ENCODE measurements at places on chromosomes 12 and 14.

GRCh38 chr12:3119756-3120601 lies 42.8 kb downstream of the TSPAN9 start:
- no peak for DNase-seq

GRCh38 chr14:44420226-44420625 lies 86.9 kb downstream of the FSCB start:
- DNase-seq, result no peak

- DNase-seq, result no peak
These were observed 134.0 kb downstream of the TMEM117 start for GRCh38 chr12:43969882-43970281.

DNA sequence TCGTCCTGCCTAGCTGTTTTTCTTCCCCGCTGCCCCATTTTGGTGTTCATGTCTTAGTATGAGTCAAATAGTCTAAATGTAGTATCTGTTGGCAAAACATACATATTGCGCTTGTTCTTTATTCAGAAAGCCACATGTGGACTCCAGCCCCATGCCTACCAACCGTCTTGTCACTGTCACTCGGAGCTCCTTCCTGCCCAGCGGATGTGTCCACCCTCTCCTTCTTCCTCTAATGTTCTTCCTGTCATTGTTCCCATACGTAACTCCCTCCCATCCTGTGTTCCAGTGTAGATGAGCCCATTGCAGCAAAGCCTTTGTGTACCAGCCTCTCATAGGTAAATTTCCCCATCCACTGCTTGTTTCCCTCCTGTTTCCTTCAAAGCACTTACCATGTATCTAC lies 120.5 kb downstream of the TMX1 start:
- DNase-seq, result no peak

GRCh38 chr12:3097186-3097804 lies 20.1 kb downstream of the TSPAN9 start:
- DNase-seq, result no peak

GRCh38 chr14:99938376-99938775 lies 126.8 kb upstream of the EVL start:
- DNase-seq, result no peak

DNA sequence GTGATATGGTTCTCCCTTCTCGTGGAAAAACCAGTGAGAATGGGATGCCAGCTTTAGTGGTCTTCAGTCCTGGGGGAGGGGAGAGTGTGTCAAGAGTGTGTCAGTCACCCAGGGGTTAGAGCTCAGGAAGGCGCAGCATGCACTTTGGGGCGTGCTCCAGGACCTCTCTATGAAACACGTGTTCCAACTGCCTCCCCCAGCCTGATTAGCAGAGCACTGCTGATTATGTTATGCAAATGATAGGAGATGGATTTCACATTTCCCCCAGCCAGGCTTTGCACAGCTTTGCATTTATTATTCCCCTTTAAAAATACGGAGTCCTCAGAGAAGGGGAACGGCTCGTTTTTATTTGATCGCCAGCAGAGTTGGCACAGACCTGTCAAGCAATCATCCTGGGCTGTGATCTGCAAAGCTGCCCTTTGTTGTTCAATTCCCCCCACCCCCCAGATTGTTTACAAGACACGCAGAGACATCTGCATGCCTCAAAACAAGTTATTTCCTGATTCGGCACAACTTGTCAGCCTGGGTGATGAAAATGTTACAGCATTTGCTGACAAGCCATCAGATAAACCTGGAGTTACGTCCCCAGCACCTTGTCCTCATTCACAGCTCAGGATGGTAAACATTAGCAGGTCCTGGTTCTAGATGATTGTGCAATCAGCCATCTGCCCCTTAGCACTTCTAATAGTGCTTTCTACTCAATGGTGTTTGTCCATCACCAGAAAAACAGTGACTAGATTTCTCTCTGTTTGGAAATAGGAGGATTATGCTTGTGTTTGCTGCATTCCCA lies 196.5 kb downstream of the NOVA1 start:
- DNase-seq, result no peak

DNA sequence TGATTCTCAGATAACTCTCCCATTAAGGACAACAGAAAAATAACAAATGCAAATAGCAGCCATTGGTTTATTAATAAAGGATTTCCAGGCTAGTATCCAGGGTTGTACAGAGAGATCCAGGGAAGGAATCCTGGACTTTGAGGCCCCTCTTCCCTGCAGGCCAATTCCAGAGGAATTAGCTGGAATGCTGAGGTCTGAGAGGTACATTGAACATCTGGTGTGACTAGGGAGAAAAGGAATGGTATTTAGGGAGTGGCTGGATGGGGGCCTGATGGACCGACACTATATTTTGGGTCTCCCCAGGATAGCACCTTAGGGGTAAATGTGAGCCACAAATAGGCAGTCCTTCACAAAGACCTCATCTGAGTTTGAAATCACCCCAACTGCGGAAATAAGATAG lies 924.5 kb downstream of the AACS start:
- no peak for DNase-seq

DNA sequence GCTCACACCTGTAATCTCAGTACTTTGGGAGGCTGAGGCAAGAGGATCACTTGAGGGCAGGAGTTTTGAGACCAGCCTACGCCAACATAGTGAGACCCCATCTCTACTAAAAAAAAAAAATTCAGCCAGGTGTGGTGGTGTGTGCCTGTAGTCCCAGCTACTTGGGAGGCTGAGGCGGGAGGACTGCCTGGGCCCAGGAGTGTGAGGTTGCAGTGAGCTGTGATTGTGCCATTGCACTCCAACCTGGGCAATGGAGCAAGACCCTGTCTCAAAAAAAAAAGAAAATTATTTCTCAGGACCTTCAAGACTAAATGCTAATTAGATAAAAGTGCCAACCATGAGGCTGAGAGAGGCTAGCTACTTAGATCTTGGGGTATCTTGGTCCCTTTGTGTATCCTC lies 23.5 kb downstream of the OTUB2 start:
- no peak for DNase-seq

GRCh38 chr12:28172434-28173030 lies 17.7 kb upstream of the CCDC91 start:
- no peak for DNase-seq

- DNase-seq, result no peak
These were observed 4.7 kb upstream of the SPTSSA start for GRCh38 chr14:34466691-34467090.

DNA sequence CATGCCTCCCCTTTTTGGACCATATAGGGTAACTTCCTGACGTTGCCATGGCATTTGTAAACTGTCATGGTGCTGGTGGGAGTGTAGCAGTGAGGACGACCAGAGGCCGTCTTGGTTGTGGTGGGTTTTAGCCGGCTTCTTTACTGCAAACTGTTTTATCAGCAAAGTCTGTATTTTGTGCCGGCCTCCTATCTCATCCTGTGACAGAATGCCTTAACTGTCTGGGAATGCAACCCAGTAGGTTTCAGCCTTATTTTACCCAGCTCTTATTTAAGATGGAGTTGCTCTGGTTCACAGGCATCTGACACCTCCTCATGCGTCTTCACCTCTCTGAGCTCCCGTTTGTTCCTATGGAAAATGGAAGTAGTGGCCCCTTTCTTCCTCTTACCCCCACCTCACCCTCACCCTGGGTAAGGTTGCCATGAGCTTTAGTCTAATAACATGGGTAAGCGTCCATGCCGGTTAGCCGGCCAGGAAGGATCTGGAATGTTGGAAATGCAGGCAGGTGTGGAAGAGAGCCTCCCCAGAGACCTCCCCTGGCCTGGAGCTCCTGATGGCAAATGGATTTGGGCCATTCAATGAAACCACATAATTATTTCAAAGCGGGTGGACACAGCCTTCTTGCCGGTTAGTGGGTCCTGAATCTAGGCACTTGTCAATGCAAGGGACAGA lies 18.6 kb downstream of the HHIPL1 start:
- DNase-seq, result no peak

DNA sequence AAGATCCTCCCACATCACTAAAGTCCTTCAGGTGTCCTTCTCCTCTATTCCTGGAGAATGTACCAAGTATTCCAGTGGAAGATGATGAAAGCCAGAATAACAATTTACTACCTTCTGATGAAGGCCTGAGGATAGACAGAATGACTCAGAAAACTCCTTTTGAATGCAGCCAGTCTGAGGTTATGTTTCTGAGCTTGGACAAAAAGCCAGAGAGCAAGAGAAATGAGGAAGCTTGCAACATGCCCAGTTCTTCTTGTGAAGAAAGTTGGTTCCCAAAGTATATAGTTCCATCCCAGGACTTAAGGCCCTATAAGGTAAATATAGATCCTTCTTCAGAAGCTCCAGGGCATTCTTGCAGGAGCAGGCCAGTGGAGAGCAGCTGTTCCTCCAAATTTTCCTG lies 54.6 kb upstream of the HELB start:
- DNase-seq, result no peak

GRCh38 chr14:72500234-72500838 lies 393.6 kb downstream of the DPF3 start:
- no peak for DNase-seq

DNA sequence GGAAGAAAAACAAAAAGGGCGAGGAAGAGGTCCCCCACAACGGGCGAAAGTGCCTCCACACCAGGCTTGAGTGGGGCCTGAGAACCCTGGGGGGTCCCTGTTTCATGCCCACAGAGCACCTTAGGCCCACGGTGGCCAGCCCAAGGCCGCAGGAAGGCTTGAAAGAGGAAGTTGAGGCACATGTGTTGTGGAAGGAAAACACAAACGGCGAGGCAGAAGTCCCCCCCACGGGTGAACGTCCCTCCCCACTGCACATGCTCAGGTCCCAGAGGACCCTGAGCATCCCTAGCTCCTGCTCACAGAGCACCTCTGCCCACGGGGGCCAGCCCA lies 371.5 kb downstream of the ALG10 start:
- DNase-seq, result no peak

DNA sequence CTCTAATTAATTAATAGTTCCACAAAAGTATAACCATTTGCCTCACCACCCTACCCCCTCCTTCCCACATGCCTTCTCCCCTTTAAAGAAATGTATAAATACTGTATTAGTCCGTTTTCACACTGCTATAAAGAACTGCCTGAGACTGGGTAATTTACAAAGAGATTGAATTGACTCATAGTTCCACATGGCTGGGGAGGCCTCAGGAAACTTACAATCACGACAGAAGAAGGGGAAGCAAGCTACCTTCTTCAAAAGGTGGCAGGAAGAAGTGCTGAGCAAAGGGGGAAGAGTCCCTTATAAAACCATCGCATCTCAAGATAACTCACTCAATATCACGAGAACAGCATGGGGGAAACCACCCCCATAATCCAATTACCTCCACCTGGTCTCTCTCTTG lies 8.2 kb upstream of the RESF1 start:
- DNase-seq, result no peak

DNA sequence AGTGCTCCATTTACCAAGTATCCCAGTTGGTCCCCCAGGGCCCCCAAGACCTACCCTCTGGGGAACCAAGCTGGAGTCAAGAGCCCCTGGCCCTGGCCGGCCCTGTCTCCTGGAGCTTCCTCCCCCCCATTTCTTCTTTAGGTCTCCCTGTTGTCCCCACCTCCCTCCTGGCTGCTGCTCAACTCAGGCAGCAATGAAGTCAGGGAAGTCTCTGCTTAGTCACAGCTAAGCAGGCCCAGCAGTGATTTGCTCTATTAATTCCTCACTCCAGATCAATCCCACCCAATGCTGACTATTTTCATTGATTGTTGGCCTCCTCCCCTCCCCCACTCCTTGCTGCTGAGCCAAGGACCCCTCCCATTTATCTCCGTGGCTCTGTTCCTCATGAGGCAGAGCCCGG lies 28.3 kb downstream of the VSX2 start:
- DNase-seq, result no peak

DNA sequence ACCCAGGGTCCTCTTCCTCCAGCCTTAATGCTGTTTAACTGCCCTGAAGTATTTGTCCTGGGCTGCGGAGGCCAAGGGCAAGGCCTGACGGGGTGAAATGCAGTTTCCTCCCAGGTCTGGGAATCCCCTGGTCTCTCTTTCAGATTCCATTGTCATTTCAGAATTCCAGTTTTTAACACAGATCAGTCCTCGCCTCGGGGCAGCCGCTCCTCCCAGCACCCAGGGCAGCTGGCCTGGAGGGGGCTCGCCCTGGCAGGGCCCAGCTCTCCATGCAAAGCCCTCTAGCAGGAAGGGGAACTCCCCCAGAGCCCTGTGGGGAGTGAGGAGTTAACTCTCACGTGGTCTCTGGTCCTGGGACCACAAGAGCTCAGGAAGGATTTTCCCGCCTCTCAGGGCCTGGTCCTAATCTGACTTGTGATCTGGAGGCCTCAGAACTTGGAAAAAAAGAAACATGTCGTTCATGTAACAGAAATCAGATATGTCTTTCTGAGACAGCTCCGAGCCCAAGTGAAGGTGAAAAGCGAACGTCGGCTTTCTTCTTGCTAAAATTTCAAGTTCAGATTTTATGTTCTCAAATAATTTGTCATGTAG lies 265.6 kb upstream of the SFSWAP start:
- DNase-seq, result no peak

DNA sequence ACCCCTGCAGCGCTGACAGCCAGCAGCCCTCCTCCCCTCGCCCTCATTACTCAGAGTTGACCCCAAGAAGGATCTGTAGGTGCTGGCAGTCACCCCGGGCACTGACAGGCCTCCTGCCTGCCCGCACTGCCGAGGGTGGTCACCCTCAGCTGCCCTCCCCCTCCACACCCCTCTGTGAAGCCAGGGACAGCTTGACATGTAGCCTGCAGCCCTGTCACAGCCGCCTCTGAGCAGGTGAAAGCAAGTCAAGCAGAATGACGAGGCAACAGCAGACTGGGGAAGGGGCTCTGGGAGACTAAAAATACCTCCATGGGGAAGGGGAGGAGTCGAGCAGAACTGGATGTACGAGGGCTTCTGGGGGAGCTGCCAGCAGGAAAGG lies 178.1 kb downstream of the DPF3 start:
- DNase-seq, result no peak

- DNase-seq, result no peak
These were observed 81.8 kb upstream of the FOXN3 start for GRCh38 chr14:89498878-89499277.

GRCh38 chr12:29167988-29168387 lies 18.9 kb downstream of the FAR2 start:
- no peak for DNase-seq

DNA sequence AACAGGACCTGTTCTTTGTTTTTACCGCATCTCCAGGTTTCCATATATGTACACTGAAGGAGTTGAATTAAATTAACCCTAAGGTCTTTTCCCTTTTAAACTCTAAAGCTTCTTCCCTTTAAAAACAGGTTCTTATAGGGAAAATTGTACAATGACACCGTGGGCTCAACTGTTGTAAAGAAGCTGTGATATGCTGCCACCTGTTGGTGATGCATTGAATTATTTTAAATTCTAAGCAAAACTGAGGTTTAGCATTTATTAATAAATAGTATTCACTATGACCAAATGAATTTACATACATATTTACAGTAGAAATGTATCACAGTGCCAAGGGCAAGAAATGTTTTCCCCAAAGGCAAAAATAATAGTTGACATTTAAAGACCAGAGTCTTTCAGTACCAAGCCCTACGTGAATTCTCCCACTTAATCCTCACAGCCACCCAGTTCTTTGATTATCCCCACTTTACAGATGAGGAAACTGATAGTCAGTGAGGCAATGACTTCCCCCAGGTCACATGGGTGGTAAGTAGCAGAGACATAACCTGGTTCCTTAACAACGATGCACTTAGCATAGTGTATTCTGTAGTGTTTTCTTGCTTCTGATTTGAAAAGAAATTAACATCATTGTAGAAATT lies 35.7 kb upstream of the TMEM263 start:
- no peak for DNase-seq

- DNase-seq, result no peak
These were observed 7.7 kb upstream of the TMED2 start for GRCh38 chr12:123576611-123577010.

GRCh38 chr12:64039281-64039871 lies 182.7 kb downstream of the KICS2 start:
- DNase-seq, result no peak

GRCh38 chr12:131021154-131021541 lies 67.4 kb downstream of the ADGRD1 start:
- DNase-seq, result no peak

Data from T follicular helper cell (primary cell).